ENCODE measurements at places on chromosomes 7 and 10.

DNA sequence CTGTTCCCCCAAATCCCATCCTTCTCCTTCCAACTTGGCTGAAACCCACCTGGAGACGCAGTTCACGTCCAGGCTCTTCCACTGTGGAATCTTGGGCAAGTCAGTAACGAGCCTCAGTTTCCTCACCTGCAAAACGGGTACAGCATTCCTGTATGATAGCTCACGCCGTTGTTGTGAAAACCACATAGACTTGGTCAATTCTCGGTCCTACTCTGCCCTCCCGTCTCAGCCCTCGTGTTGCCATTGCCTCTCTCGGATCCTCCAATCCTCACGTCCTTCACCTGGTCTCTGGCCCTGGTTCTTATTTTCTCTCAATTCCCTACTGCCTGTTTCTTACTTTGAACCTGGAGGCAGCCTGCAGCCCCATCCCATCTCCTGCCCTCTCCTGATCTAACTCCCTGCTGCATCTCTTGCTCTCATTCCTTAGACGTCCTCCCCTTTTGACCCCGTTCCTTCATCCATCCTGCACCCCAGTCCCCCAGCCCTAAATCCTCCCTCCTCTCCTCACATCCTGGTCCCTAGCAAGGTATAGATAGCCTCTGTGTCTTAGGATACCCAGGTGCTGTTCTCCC, 2.0 kb upstream of the MUC12 start:
- no peak for DNase-seq

DNA sequence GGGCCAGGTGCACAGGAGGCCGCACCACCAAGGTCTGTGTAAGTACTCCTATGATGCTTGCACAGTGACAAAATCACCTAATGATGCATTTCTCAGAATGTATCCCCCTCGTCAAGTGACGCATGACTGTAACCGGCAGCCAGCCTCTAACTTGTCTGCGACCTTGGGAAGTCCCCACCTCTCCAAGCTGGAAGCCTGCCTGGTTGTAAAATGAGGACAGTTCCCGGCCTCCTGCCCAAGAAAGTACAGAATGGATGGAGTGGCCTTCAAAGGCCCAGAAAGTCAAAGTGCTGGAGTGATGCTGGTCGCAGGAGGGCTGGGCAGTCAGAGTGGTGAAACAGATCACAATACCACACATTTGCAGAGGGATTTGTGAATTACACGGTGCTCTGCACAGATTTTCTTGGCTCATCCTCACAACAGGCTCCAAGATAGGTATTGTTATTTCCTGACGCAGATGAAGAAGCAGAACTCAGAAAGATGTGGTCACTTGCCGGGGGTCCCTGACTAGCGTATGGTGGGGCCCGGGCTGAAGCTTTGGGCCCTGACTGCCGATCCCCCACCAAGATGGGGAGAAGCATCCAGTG, 22.8 kb downstream of the SPOCK2 start:
- no peak for DNase-seq

- DNase-seq, result peak; percentile 49
Observed at GRCh38 chr7:1028775-1029636, 15.3 kb upstream of the GPR146 start.

DNA sequence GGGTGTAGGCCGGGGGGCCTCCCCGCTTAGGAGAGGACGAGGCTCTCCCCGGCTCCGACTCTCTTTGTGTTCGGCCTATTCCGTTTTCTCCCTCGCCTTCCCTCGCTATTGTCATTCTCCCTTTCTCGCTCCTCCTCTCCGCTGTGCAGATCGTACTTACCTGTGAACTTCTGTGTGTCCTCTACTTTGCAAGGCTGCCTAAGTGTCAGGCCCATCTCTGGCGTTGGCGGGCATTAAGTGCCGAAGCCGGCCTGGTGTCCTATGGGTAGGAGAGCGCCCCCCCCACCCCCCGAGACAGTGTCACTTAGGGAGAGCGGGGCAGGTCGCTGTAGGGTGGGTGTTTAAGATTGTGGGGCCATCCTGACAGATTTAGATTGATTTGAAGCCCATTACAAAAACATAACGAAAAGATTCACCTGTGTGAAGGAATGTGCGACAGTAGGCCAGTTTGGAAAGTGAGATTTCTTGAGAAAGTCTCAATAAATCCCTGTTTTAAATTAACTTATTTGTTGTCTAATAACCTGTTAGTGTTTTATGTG, 579 bp downstream of the RBM33 start:
- DNase-seq, result peak; percentile 24

DNA sequence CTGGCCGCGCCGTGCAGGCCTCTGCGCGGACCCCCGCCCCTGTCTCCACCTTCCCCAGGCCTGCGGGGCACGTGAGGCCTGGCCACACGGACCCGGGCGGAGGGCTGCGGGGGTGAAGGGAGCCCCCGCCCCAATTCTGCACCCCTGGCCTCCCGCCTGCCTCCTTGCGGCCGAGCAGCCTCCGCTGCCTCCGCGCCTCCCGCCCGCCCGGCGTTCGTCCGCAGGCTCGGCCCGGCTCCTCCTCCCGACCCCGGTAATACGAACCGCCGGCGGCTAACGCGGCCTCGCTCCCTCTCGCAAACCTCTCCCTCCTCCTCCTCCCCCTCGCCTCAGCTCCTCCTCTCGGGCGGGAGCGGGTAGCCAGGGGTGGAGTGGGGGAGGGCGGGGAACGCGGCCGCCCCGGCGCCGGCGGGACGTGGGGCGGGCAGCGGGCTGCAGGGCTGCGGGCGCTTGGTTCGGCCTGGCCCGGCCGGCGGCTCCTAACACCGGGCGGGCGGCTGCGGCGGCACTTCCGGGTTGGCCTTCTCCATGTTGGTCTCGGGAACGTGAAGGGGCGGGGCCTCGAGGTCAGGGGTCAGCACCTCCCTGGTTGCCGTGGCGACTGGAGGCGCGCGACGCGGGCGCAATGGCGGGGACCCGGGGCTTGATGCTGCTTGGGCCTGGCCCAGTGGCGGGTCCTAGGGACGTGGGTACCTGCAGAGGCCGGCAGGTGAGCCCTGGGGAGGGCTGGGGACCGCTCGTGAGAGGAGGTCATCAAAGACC, at the start of gene RAB11FIP2:
Gene RAB11FIP2, minus strand, starts transcription at position 547 of the 762 bp plus-strand sequence. CDS start 778 bp downstream, outside the sequence.
- DNase-seq, result peak; percentile 92

DNA sequence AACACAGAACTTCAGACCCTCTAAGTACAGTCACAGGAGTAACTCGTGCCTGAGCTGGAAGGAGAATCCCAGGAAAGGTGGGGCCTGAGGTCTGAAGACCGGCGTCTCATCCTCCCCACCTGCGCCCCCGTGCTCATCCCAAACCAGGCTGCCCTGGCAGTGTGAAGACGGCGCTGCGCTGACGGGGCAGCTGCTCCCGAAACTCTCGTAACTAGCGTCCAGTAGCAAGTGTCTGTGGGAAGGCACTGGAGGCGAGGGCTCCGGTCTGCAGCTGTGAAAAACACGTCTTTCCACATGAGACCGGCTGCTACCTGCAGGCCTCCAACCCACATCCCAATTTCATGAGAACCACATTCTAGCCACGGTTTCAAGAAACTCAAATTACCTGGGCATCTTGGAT, 136.6 kb upstream of the RNF32 start:
- no peak for DNase-seq

GRCh38 chr10:117736655-117737054, 194.1 kb downstream of the EMX2 start:
- DNase-seq, result no peak

DNA sequence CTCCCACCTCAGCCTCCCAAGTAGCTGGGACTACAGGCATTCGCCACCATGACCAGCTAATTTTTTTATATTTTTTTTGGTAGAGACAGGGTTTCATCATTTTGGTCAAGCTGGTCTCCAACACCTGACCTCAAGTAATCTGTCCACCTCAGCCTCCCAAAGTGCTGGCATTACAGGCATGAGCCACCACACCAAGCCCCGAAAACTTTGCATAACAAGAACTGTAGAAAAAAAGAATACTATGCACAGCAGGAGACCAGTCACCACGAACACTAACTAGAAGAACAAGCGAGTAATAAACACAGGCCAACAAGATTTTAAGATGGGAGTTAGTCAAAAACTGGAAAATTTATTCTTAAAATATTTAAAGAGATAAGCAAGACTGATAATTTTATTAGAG, 447.0 kb downstream of the ETV1 start:
- no peak for DNase-seq

DNA sequence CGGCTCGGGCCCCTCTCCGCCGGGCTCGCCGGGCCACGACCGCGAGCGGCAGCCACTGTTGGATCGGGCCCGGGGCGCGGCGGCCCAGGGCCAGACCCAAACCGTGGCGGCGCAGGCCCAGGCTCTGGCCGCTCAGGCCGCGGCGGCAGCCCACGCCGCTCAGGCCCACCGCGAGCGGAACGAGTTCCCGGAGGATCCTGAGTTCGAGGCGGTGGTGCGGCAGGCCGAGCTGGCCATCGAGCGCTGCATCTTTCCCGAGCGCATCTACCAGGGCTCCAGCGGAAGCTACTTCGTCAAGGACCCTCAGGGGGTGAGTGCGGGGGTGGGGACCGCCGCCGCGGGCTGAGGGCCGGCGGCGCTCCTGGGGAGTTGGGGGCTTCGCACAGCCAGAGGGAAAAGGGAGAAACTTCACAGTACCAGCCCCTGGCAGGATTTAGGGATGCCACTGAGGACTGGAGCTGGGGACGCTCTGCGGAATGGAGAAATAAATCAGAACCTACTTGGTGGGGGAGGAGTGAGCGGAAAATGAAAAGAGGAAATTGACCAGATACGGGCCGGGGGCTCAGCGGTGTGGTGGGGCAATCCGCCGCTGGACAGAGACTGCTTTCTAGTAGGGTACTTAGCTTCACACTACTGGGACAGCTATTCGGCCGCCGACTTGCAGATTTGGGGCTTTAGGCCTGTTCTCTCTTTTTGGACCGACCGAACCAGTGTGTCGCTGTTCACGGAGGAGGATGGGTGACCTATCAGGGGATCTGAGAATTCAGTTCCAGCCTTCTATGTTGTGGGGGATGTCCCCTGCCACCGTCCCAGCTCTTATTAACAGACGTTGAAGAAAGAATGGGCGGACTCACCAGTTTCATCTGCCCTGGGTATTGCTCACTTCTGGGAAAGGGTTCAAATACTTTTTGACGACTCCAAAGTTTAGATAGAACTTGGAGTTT, 669 bp downstream of the PI4K2A start:
- peak; percentile 31 for DNase-seq

- no peak for DNase-seq
Observed at GRCh38 chr10:5905854-5906507, 15.9 kb downstream of the FBH1 start.

DNA sequence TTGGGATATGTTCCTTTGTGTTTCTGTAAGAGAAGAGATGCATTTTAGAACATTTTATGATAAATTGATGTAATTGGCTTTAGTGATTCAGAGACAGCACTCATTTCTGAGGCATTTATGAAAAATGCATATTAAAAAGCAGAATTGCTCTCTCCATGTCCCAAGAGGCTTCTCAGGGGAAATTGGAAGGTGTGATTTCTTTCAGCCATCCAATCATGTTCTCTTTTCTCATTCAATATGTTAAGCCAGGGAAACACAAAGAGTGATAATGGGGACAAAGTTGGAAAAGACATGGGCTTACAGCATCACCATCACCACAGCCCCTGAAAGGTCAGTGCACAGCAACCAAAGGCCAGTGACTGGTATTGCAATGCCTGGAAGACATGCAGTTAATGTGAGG, 129.9 kb upstream of the COL1A2 start:
- no peak for DNase-seq

- no peak for DNase-seq
Observed at GRCh38 chr7:30997316-30997715, 33.6 kb downstream of the GHRHR start.

DNA sequence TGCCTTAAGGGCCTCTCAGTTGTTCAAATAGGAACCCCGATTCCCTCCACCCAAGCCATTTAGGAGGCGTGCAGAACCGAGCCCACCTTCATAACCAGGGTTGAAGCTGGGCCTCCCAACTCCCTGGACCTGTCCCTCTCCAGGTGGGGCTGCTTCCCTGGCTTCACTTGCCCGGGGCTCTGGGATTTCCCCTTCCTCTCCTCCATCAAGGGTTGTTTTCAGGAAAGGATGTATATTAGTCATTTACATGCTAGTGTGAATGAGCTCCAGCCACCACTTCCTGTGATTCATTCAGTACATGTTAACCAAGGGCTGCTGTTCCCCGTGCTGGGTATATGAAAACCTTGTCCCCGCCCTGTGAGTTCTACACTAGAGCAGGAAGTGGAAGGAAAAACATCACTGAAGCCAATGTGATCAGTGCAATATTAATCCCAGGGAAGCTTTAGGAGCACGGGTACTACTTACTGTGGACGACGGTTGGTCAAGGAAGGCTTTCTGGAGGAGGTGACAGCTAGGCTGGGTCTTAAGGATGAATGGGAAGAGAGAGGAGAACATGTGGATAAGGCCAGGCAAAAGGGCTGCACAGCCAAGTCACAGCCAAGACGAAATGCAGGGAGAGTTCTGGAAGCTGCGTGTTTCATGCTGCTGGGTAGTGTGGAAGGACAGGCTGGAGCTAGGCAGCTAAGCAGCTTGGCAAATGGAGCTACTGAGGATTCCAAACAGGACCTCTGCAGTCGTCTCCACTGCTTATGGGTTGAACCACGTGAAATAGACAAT, 150.1 kb upstream of the SHH start:
- DNase-seq, result no peak

- no peak for DNase-seq
Observed at GRCh38 chr7:111006691-111007090, 84.2 kb upstream of the LRRN3 start.

- DNase-seq, result no peak
Observed at GRCh38 chr10:35236739-35237138, 99.6 kb upstream of the CCNY start.

DNA sequence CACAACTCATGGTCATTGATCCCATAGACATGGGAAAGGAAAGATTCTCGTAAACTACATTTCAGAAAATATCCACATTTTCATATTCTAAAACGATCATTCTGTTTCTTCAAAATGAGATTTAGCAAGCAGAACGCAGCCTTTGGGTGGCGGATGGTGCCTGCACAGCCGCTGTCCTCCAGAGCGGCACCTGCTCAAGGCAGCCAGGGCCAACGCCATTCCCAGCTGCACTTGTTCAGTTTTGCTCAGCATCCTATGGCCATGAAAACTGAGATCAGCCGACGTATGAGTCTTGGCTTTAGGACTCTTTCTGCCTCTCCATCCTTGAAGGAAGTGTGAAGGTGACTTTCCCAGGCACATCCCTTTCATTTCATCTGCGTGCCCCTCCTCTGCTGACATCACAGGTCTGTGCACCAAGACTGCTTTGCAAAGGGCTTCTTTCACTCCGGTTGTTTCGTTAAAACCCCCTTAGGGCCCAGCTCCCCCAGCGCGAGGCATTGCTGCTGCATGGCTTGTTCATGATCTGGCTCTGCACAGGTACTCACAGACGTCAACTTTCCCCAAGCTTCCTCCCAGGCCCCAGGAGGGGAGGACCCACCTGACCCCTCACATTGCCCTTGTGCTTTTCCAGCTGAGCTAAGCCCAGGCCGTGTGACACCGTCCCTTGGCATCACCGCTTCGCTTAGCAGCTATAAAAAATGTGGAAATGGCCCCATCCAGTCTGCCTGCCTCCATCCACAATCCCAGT, 37.2 kb downstream of the TCERG1L start:
- DNase-seq, result no peak

GRCh38 chr7:47066976-47067614, 514.8 kb downstream of the TNS3 start:
- DNase-seq, result no peak

- no peak for DNase-seq
Observed at GRCh38 chr10:24156686-24157085, 52.3 kb upstream of the KIAA1217 start.

GRCh38 chr7:41974870-41975557, 262.0 kb downstream of the GLI3 start:
- no peak for DNase-seq

- DNase-seq, result no peak
Observed at GRCh38 chr7:30893357-30893756, 18.3 kb upstream of the AQP1 start.

GRCh38 chr10:101111547-101111946, 19.6 kb upstream of the TLX1 start:
- no peak for DNase-seq

- DNase-seq, result no peak
Observed at GRCh38 chr10:5633166-5633749, 33.1 kb downstream of the ASB13 start.
